ENCODE measurements at places on chromosomes 7 and 10.

DNA sequence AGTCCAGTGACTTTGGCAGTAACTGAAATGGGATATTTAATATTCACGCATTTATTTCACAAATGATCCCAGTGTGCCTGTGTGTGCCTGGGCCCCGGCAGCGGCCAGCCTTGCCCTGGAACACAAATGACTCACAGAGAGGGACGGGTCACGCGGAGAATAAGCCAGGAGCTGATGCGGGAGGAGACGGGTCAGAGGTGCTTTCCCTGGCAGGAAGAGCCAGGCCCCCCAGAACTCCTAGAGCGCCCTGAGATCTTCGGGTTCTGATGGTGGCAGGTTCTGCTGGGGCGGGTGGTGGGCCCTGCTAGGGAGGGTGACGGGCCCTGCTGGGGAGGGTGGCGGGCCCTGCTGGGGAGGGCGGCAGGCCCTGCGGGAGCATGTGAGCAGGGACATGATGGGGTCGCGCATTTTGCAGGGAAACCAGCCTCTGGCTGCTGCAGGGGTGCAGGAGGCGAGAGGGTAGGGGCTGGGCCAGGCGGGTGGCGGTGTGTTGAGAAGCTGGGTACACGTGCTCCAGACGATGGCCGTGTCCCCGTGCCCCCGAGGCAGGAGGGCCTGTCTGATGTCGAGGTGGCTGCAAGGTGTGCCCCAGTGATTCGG is 84.2 kb upstream of the DIP2C start:
- no peak for DNase-seq

GRCh38 chr10:131787961-131788360 is 112.8 kb upstream of the PPP2R2D start:
- DNase-seq: no peak

DNA sequence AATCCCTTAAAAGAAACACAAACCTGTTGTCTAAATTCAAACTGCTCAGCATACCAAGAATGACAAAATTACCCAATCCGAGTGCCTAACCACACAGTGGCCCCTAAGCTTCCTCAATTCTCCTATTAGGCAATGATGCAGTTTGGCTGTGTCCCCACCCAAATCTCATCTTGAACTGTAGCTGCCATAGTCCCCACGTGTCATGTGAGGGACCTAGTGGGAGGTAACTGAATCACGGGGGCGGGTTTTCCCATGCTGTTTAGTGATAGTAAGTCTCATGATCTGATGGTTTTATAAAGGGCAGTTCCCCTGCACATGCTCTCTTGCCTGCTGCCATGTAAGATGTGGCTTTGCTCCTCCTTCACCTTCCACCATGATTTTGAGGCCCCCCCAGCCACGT is 21.9 kb downstream of the PSAP start:
- no peak for DNase-seq

DNA sequence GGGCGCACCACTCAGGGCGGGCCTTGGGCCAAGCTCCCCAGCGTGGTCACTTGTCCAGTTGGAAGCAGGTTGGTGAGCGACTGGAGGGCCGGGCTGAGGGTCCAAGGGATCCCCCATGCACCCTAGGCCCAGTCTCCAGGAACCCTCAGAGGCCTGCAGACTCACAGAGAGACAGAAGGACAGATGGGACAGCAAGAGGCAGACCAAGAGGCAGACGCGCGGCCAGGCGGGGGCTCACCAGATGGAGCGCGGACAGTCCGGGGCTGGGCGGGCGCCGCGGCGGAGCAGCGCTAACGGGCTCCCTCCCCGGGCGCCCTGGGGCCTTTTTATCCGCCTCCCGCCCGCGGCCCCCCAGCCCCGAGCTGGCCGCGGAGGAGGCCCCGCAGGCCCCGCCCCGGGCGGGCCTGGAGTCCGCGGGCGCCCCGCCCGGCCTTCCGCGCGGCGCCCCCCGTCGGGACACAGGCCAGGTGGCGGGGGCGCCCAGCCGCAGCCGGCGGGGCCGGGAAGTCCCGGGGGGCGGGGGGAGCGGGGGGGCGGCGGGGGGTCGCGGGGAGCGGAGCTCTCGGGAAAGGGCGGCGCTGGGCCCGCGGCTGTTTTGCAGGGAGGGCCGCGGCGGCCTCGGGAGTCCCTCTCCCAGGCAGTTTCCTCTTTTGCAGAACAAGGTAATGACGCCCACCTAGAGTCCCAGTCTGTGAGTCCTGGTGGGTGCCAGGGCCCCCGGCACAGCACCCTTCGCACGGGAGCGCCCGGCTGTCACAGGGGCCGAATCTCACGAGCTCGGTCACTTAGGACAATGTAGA is at the start of gene LOXL4:
TSS of gene LOXL4 (minus strand) at position 301 of the 800 bp plus-strand sequence. CDS start 5,175 bp downstream, outside the sequence.
- peak; percentile 78 for DNase-seq

GRCh38 chr7:82598958-82599357 is 155.4 kb upstream of the CACNA2D1 start:
- no peak for DNase-seq

DNA sequence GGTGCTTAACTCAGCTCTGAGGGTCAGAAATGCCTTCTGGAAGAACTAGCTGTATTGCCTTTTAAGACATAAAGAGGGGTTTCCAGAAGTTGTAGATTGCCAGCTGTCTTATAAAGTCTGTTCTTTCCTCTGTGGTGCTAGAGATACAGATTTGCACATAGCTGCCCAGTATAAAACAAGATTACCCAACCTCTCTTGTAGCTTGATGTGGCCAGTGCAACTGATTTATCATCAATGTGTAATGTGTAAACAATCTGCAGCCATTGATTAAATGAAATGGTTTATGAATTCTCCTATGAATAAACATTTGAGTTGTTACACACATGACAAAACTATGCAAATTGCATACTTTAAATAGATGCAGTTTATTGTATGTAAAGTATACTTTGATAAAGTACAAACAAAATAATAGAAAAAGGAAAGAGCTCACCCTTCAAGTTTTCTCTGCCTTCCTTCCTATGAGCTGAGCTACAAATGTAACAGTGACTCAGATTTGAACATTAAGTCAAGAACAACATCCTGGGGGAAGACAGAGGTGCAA is 195.2 kb downstream of the TMEM26 start:
- no peak for DNase-seq

- no peak for DNase-seq
Measured at GRCh38 chr10:62589689-62590088, 214.8 kb upstream of the ADO start.

- DNase-seq: no peak
Measured at GRCh38 chr10:6083523-6084475, 5.0 kb upstream of the RBM17 start.

DNA sequence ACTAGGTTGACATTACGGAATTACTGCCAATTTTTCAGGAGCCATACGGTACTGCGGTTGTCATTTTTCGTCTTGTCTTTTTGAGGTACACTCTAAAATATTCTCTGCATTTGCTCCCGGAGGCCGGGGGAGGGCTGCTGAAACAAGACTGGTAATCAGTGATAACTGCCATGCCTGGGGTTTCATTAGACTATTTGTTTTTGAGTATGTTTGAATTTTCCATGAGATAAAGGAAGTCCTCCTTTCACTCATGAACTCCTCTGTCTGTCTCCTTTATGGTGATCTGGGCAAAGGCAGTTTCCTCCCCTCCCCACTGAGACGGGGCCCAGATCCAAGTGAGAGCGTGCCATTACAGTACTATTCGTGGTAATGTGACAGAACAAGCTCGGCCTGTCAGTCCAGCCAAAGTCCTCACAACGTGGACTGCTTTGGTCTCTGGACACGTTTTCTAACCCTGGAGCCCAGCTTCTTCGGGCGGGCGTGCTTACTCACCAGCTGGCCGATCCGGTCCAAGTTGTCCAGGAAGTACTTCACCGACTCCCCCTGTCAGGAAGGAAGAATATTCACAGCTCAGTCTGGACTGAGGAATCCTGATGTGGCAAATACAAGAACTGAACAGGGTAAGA is 45.1 kb downstream of the AMZ1 start:
- DNase-seq: no peak

DNA sequence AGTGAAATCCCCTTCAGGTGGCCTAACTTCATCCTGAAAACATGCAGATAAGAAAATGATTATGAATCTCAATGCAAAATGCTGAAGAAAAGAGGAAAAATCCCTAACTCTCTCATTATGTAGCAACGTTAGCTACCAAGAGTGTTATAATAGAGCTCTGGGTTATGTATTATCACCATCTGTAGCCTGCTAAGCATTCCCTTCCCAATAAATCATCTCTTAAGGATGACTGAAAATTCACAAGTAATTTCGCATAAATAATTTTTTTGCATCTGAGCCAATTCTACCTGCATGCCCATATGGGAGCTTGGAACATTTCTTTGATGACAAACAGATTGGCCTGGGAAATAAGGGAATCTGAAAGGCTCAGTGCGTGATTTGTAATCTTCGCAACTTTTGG is 216.1 kb downstream of the HTR7 start:
- no peak for DNase-seq

DNA sequence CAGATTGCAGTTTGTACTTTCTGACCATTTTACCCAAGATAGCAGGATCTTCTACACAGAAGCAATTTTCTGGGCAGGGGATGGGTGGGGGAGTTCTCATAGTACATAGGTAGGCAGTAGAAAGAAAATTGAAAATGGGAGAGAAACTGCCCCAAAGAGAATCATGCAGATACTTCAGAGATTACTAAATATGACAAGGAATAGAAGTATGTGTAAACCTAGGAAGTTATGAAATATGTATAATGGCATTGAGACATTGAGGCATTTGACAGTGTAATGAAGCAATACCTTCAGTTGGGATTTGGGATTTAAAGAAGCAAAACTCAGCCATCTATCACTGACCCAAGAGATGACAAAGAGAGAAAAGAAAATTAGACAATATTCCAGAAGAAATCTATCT is 233.0 kb downstream of the PTN start:
- no peak for DNase-seq

DNA sequence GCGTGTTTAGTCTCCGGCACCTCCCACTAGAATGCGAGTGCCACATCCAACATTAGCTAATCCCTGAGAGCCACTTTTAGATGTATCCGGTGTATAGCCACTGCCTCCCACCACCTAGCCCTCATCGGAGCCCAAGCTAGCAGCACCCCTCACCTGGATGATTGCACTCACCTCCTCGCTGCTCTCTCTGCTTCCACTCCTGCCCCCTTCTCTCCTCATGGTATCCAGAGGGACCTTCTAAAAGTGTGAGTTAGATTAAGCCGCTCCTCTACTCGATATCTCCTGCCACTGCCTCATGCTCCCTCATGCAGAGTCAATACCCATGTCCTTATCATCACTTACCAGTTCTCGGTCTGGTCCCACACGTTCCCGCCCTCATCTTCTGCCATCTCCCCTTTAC is 125.3 kb downstream of the RAB11FIP2 start:
- no peak for DNase-seq

DNA sequence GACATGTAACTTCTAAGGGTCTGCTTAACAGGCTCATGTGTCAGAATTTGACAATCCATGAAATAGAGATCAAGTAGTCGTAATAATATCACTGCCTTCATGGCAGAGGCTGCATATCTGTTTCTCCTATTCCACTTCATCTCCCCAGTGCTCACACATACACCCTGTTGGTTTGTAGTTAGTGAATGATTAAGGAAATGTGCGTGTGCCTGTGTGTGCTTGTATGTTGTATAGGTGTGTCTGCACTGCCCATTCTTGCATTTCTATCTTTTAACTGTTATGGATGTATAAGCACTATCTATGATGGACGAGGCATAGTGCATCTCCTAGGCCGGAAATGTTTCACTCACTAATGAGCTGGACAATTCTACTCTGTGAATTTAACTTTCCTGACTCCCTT is 985.2 kb downstream of the LRMDA start:
- no peak for DNase-seq

DNA sequence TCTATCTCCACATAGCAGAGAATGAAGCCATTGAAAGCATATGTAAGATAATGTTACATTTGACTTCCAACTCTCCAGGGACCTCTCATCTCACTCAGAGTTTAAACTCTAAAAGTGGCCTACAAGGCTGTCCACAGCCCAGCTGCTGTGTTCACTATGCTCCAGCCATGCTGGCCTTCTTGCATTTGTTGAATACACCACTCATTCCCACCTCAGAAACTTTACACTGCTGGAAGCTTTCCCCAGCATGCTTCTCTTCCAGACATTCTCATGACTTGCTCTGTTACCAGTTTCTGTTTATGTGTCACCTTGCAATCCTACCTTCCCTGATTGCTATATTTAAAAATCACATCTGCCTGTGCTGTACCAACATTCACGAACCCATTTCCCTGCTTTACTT is 167.2 kb downstream of the WNT2 start:
- DNase-seq: no peak

GRCh38 chr7:33862946-33863814 is 42.2 kb upstream of the BMPER start:
- no peak for DNase-seq

- no peak for DNase-seq
Measured at GRCh38 chr7:44943631-44944030, 35.2 kb downstream of the MYO1G start.

- DNase-seq: no peak
Measured at GRCh38 chr10:3206511-3207157, 34.1 kb upstream of the PITRM1 start.

GRCh38 chr7:42720991-42721796 is 190.7 kb downstream of the C7orf25 start:
- no peak for DNase-seq

GRCh38 chr10:104267721-104268404 is 1.1 kb upstream of the GSTO2 start:
- no peak for DNase-seq

DNA sequence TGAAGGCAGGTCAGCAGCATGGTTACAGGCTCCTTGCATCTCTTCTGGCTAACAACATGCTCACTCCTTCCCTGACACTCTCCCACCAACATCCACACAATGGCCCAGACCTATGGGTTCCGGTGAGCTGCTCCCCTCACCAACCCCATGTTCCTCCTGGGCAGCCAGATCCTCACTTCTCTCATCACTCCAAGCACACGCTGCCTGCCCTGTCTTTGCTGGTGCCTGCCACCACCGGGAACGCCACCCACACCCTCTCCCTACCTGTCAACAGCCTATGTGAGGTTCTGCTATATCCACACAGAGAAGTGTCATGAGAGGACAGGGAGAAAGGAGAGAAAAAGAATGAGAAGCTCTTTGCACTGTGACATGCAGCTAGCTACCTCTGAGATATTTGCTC is 14.6 kb downstream of the PARP12 start:
- no peak for DNase-seq

GRCh38 chr10:125152450-125153368 is 7.7 kb downstream of the CTBP2 start:
- DNase-seq: no peak

- no peak for DNase-seq
Measured at GRCh38 chr7:1026721-1027161, 17.6 kb upstream of the GPR146 start.

- DNase-seq: no peak
Measured at GRCh38 chr10:7411671-7412128, 866 bp upstream of the SFMBT2 start.

DNA sequence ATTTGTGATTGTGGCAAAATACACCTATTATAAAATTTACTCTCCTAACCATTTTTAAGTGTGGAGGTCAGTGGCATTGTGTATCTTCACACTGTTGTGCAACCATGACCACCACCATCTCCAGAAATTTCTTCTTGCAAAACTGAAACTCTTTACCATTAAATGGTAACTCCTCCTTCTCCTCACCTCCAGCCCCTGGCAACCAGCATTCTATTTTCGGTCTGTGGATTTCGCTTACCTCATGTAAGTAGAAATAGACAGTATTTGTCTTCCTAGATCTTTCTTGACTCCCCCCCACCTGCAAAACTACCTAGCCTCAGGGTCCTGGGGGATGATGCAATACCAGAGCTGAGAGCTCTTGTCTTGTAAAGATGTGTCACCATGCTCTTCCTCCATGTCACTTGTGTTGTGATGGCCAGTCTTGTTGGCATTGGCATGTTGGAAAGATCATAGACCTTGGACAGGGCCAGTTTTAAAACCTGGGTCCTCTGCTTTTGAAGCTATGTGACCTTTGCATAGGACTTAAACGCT is 71.1 kb upstream of the EMX2 start:
- no peak for DNase-seq

All from D721Med (cell line).